Effector CD4-positive, alpha-beta T cell (primary cell): ENCODE measurements at places on chromosomes 12 and 14.

DNA sequence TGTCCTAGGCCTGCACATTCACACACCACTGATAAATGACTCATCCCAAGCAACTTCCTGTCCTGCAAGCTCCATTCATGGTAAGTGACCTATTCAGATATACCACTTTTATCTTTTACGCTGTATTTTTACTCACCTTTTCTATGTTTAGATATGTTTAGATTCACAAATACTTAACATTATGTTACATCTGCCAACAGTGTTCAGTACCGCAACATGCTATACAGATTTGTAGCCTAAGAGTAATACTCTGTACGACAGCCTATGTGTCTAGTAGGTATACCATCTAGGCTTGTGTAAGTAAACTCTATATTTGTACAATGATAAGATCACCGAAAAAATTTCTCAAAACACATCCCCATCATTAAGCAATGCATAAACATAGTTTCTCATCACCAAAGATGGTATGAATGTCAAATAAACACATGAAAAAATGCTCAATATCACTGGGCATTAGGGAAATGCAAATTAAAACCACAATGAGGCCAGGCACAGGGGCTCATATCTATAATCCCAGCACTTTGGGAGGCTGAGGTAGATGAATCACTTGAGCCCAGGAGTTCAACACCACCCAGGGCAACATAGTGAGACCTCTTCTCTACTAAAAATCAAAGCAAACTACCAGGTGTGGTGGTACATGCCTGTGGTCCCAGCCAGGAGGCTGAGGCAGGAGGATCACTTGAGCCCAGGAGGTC is 20.7 kb downstream of the ATXN2 start:
- DNase-seq = no peak

DNA sequence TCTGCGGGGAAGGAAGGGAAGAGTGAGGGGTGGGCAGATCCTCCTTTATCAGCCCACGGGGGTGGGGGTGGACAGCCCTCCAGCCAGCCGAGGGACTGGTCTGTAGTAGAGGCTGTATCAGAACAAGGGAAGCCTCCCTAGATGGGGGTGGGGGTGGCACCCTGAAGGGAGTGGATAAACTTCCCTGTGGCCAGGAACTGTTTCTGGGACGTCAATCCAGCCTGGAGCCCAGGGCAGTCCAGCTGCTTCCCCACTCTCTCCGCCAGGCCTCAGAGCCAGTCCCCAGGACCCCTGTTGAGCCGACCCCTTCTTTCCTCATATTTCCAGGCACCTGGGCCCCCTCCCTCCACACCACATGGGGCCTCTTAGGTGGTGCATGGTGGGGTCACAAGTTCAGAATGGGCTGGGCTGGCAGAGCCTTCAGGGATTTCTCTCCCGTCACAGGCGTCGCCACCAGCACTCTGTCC is 6.7 kb downstream of the PLD4 start:
- DNase-seq = no peak

- DNase-seq = no peak
These were observed 156.6 kb downstream of the DAD1 start for GRCh38 chr14:22432348-22432976.

- DNase-seq = no peak
These were observed 88.7 kb upstream of the KCNA1 start for GRCh38 chr12:4820971-4821370.

DNA sequence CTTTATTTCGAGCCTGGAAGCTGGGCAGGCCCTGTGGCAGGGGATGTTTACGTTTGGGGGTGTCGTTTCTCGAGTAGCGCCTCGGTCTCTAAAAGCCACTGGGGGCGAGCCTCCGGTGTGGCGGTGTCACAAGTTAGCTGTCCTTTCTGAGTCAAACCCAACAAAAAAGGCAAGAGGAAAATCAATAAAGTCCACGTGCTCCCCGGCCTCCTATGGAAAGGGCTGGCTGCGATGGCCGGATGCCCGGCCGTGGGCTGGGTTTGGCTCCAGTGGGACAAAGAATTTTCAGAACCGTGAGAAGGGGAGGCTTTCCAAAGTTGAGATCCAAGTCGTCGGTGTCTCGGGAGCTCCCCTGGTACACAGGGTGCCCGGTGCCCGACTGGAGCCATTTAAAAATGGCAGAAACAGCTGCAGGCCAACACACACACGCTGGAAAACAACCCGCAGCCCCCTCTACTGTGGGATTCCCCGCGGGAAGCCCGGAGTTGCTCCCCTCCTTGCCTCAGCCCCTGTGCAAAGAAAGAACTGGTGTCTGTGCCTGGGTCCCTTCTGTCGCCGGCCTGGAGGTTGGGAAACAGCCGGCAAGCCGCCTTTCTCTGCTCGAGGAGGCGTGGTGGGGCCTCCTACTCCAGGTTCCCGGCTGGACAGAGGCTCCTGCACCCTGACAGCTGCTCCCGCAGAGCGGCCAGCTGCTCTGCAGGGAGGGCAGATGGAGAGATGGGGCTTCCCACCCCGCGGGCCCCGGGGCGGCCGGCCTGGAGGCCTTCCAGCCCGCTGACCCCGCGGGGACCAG is 1.9 kb downstream of the BCL7A start:
- DNase-seq = no peak

DNA sequence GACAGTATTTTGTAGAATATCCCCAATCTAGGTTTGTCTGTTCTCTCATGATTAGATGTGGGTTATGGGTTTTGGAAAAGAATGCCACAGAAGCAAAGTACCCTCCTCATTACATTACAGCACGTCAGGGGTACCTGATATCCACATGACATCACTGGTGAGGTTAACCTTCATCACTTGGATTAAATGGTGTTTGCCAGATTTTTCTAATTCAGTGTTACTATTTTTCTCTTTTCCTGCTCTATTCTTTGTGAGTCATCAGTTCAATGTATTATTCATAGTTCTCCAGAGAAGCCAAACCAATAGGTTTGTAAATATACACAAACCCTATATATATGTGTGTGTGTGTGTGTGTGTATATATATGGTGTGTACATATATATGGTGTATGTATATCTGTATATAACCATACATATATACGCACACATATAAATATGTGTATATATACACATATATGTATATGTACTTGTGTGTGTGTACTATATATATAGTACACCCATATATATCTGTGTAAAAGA is 131.4 kb downstream of the LMNTD1 start:
- DNase-seq = no peak

DNA sequence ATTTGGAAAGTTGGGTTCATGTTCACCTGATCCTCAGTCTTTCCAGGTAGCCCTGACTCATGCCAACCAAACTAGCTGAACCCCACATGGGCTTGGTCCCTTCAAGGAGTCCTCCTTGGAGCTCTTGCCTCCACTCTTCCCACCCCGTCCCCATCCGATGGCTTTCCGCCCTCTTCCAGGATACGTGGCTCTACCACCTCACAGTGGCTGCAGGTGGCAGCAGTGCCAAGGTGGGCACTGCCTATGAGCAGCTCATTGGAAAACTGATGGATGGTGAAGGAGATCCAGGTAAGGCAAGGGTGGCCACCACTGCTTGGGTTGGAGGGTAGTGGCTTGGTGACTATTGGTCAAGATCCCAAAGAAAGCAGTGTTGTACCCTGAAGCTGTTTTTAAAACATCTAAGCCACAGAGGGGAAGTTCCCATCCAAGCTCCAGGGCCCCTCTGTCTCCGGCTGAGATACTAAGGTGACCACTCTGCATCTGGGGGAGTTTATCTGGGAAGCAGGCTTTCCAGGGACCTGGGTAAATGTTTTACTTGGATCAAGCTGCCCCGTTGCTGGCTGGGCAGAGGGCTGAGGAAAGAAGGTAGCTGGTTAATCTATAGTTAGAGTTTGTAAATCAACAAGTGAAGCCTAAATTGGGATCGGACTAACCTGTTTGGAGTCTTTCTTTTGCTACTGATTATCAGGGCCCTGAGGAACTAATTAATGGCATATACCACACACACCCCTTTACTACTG is 23.7 kb downstream of the PIGH start:
- DNase-seq = no peak

DNA sequence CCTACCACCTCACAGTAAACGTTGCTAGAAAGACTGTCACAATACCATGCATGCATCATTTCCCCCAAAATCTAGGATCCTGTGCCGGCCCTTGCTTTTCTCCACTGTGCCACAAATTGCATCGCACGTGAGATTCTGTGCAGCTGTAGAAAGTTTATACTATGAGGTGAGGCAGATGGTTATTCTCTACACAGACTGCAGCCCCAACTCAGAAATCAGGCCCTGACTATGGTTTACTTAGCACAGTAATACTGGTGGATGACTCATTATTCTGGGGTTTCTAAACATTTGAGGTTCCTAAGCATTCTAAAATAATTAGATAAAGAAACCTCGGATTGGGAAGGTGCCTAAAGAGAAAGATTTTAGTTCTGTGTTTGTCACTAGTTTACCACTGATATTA is 163.8 kb upstream of the CCDC198 start:
- DNase-seq = no peak

DNA sequence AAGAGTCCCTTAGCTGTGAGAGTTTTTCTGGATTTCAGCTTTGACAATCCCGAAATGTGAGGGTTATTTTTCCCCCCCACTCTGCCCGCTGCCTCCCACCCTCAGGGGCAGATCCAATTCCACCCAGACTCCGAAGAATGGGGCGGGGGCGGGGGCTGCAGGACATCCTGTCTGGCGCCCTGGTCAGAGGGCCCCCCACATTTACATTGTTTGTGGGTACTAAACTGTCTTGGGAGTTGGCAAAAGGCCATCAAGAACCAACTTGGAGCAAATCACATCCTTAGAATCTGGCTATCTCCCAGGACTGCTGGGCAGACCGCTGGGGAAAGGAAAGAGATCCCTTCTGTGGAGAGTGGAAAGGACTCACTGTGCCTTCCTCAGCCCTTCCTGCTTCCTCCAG is 2.4 kb downstream of the EMP1 start:
- DNase-seq = no peak

DNA sequence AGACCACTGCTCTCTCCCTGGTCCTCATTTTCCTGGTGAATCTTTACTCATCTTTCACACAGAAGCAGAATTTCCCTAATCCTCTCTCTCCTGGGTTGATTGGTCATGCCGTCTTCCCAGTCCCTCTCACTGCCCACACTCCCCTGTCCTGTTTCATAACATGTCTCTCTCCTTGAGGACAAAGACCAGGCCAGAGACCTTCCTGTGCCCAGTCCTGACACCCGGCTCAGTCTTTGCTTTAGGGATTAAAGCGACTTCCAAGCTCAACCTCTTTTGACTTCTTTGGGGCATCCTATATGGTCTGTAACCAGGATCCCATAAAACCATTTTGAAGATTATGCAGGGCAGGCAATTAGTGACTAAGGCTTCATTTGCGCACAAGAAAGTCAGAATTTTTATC is 105.5 kb downstream of the BCL11B start:
- no peak for DNase-seq

DNA sequence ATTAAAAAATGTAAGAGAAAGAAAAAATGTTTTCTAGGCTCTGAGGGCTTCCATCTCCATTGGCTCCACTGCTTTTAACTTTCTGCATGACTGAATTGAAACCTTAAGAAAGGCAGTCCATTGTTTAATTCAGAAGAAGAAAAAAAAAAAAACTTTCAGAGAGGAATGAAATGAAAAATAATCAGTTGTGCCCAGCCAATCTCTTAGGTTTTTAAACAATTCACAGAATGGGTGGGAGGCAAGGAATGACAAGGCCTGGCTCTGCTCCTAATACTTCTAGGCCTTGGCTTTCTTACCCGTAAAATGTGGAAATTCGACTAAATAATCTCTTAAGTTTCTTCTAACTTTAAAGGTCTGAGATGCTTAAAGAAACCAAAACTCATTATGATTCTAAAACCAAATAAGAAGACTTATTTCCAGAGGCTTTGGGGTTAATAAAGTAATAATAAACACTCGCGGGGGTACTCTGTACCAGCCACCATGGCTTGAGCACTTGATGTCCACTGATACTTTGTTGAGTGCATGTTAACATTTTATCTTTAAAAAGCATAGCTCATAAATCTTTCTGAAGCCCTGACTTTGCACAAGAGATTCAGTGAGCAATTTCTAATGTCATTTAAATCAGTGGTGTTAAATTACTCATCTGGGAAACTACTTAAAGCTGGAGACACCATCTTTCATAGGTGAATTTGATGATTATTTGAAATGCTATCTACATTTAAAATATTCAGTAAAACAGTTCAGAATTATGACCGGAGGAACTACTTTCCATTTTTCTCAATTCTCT is 49.6 kb downstream of the STON2 start:
- no peak for DNase-seq

GRCh38 chr14:94405486-94405885 is 17.1 kb upstream of the SERPINA1 start:
- DNase-seq = no peak

DNA sequence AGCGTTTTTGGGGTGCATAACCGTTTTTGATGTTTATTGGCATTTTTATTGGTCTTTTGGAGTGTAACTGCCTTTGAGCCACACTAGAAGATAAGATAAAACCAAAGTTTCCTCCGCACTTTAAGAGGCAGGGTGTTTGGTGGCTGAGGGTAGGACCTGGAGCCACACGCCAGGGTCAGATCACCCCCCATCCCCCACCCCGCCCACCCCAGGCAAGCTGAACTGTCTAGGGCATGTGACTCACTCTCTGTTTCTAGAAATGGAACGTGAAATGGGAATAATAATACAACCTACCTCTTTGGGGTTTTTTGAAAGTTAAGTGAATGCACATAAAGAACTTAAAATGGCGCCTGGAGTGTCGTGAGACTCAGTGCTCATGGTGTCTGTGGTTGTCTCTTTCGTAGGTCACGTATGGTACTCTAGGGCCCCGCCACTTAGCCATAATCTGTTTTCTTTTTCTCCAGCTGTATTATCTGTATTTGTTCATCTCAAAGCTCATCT is 56.0 kb downstream of the PPP2R5C start:
- DNase-seq = peak; percentile 41

- DNase-seq = no peak
These were observed at the start of gene ANKS1B for GRCh38 chr12:99984271-99985128. ANKS1B (minus strand) TSS chr12:99984936; CDS start chr12:99984237, 699 bp downstream.

DNA sequence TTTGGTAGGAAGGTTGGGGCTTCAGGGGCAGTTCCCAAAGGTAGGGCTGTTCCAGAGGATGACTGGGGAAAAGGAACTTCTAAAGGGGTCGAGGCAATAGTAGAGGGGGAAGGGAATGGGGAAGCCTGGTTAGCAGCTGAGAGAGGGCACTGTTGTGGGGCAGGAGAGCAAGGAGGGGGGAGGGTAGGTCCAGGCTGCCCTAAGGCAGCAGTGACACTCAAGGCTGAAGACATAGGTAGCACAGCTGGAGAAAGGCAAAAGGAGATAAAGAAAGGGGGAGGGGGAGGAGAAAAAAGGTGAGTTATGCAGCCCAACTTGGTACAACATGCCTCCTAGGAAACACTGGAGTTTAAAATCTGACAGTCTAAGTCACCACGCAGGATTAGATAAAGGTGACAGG is 3.9 kb downstream of the NACA start:
- DNase-seq = no peak

DNA sequence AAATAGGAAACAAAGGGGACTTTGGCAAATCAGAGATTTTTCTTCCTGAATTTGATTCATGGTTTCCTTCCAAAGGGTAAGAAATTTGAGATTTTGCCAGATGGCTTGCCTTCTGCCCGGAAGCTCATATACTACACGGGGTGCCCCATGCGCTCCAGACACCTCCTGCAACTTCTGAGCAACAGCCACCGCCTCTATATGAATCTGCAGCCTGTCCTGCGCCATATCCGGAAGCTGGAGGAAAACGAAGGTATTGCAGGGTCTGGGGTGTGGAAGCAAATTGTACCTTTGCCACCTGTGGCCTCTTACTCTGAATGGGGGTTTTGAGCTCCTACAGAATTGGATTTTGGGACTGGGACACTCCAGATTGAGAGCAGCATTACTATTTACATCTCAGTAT is 63.5 kb downstream of the FRMD6 start:
- DNase-seq = no peak
